Urothelium cell line (cell line): ENCODE measurements at places on chromosomes 16 and 17.

- no peak for DNase-seq
These were observed 20.4 kb upstream of the ADAM11 start for GRCh38 chr17:44738214-44738906.

- no peak for DNase-seq
These were observed 233.2 kb downstream of the PRKCA start for GRCh38 chr17:66535611-66536010.

- no peak for DNase-seq
These were observed 1.2 kb downstream of the NPTX1 start for GRCh38 chr17:80474961-80475909.

GRCh38 chr17:9646546-9646885 lies 1.2 kb downstream of the USP43 start:
- no peak for DNase-seq

DNA sequence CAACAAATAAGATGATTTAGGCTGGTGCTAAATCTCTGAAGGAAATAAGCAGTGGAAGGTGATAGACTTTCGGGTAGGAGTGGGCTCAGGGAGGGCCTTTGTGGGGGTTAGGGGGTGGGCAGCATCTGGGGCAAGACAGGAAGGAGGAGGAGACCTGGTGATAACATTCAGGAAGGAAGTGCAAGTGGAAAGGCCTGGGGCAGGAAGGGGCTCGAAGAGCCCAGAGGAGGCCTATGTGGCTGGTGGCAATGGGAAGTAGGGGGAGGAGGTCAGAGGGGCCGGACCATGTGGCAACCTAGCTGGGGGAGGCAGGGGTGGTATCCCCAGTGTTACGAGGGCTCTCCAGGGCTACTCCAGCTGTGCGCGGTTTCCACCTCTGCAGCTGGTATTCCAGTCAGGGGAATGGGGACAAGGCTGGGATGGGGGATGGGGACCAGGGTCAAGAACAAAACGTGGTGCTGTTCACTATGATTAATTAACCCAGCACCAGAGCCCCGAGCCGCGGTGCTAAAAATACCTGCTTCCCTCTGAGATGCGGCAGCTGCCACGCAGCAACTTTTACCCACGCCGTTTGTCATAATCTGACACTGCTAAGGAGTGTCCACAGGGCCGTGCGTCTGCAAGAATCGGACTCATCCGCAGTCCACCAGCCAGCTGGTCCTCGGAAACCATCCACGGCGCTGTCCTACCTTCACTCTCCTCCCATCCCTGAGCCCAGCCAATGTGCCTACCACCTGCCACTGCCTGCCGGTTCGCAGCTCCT lies 5.2 kb upstream of the CCDC182 start:
- no peak for DNase-seq

- no peak for DNase-seq
These were observed 157.9 kb downstream of the PPM1E start for GRCh38 chr17:58913552-58913951.

GRCh38 chr17:20010099-20010863 lies 1.1 kb downstream of the SPECC1 start:
- peak; percentile 59 for DNase-seq

DNA sequence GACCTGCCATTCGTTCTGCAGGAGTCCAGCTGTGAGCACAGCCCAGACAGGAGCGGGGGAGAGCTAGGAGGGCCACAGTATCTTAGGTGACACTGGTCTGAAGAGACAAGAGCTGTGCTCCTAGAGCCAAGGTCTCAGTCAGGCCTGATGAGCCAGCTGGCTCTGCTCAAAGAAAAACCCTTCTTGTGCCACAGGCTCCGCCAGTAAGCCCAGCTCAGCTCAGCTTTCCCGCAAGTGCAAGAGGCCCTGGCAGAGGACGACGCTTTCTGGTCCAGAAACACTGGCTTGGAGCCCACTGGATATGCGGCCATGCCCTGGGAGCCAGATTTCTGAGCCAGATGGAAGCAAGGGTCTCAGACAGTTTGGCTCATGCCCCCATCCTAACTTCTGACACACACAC lies 23.9 kb downstream of the PEMT start:
- DNase-seq: no peak

GRCh38 chr17:36086791-36087190 lies 3.2 kb downstream of the CCL3 start:
- no peak for DNase-seq

- DNase-seq: no peak
These were observed 34.0 kb downstream of the YPEL2 start for GRCh38 chr17:59365383-59365981.

- DNase-seq: no peak
These were observed 41.6 kb upstream of the TAC4 start for GRCh38 chr17:49889500-49889899.

DNA sequence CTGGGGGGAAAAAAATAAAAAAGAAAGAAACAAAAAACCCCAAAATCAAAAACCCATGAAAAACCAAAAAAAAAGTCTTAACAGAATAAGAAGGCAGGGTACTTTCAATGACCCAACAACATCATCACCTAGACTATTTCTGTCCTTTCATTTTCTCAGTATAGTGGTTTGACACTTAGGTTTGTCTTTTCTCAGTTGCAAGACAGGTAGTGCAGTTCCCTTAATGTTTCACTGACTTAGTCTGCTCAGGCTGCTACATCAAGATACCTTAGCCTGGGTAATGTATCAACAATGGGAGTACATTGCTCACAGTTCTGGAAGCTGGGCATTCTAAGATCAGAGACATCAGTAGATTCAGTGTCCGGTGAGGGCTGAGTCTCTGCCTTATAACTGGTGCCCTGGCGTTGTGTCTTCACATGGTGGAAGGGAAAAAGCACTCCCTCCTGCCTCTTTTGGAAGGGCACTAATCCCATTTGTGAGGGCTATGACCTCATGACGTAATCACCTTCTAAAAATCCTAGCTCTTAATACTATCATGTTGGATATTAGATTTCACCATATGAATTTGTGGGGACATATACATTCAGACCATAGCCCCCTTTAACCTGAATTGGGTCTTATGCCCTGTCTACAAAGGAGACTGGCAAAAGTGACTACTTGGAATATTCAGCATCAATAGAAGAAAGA lies 362.3 kb upstream of the RBFOX1 start:
- DNase-seq: no peak

DNA sequence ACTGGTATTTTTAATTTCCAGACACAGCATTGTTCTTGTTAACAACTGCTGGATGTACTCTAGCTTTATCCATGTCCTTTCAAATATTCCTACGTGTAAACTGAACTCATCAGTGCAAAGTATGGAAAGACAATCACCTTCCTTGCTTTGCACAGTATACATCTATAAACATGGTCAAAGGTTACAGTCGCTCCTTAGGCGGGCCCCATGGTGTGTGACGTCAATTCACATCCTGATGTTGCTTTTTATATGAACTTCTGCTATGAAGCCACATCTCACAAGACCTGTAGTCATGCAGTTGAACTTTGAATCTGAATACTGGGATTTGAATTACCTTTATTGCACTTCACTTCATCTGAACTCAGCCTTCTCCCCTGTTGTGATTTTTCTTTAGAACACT lies 447.6 kb upstream of the PSMD7 start:
- DNase-seq: no peak

- DNase-seq: no peak
These were observed 5.9 kb downstream of the UBALD2 start for GRCh38 chr17:76270770-76271668.

GRCh38 chr16:13931845-13932244 lies 11.9 kb downstream of the ERCC4 start:
- DNase-seq: no peak

- peak; percentile 82 for DNase-seq
These were observed 136.7 kb upstream of the NUDT7 start for GRCh38 chr16:77585379-77586251.

DNA sequence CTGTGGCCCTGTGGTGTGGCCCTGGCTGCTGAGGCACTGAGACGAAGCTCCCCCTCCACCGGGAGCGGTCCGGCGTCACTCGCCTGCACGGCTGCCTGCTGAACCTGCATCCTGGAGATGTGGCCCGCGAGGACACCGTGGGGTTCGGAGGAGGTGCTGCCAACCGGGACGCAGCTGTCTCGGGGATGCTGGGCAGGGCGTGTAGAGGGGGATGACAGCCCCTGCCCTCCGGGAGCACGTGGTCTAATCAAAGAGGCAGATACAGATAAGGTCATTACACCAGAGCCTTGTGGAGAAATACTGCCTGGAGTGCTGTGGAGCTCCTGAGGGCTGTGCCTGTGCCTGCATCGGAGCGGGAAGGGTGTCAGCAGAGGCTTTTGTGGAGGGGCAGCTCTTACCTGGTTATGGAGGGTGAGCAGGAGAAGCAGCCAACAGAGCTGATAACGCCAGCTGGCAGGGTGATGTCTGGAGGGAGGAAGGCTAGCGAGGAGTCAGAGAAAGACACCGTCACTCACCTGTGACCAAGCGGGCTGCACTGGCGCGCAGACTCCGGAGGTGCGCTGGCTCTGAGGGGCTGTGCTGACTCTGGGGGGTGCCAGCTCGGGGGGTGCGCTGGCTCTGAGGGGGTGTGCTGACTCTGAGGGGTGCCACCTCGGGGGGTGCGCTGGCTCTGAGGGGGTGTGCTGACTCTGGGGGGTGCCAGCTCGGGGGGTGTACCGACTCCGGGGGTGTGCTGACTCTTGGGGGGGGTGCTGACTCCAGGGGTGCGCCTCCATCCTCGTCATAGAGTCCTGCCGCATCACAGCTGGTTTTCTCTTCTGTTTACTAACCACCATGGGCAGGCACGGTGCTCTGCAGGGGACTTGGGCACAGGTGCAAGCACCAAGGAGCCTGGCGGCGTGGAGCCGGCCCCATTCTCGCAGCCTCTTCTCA lies 104.7 kb upstream of the CHMP6 start:
- no peak for DNase-seq

DNA sequence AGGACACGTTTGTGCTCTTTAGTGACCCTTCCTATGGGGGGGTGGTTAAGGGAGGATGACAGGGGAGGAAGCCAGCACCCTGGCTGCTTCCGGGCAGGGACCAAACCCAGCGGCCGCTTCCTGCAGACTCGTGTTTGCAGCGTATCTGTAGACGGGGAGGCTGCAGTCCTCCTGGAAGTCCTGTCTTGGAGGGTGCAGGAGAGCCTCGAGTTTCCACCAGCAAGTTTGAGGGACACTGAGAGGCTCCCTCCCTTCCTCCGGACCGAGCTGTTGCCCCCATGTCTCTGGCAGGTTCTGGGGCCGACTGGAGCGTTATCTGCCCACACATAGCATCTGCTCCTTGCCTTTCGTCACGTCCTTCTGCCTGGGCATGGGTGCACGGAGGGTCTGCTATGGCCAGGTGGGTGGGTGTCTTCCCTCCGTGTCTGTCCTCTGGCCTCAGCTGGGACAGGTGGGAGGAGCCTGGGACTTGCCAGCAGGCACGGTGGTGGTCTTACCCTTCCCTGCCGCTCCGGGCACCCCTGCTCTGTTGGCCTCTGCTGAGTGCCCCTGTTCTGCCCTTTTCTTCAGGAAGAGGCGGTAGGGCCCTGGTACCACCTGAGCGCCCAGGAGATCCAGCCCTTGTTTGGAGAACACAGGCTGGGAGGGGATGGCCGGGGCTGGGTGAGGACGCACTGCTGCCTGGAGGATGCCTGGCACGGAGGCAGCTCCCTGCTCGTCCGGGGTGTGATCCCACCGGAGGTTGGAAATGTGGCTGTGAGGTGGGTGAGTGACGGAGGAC lies 8.8 kb downstream of the ENGASE start:
- no peak for DNase-seq

GRCh38 chr16:77789085-77790008 lies 983 bp downstream of the VAT1L start:
- DNase-seq: peak; percentile 27

- no peak for DNase-seq
These were observed 11.8 kb downstream of the DLX4 start for GRCh38 chr17:49980703-49981197.

DNA sequence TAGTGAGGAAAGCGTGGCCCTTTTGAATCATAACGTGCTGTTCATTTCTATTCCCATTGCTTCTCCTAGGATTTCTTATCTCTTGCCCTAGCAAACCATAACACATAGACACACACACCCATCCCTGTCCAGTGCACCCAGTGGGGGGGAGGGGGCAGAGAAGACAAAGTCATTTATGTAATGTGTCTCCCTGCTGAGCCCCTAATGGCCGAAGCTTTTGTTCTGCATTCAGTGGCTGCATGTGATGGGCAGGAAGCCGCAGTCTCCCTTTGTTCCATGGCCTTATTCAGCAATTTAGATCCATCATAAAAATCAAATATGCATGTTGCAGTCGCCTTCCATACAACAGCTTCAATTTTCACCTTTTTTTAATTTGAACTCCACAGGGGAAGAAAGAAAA lies 325.4 kb downstream of the ZFHX3 start:
- no peak for DNase-seq

GRCh38 chr16:85969591-85969990 lies 70.6 kb downstream of the IRF8 start:
- peak; percentile 28 for DNase-seq

- DNase-seq: no peak
These were observed 10.4 kb downstream of the GPATCH8 start for GRCh38 chr17:44492706-44493272.

DNA sequence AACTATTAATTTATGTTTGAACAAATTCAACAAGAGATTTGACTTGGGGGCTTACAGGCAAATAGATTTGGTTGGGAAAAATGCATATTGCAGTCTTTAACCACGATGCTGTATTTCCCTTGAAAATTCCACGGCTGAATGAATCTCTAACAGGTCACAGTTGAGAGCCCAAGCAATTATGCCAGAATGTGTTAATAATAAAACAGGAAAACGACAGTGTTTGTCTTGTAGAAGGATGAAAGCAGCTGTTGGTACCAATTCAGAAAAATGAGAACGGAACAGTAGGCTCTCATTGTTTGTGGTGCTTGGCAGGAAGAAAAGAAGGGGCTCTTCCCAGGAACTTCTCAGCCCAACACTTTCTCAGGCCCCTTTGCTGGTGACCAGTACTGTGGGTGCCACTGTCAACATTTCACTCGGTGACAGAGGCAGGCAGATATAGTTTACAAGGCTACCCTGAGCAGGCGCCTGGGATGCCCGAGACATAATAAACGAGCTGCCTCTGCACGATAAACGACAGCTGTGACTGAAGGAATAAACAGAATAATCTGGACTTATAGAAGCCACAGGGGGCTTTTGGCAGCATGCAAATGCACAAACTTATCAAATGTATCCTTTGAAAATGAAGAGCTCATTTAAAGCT lies 387.1 kb downstream of the HS3ST4 start:
- DNase-seq: no peak

GRCh38 chr16:72240466-72240865 lies 68.5 kb upstream of the PMFBP1 start:
- no peak for DNase-seq

DNA sequence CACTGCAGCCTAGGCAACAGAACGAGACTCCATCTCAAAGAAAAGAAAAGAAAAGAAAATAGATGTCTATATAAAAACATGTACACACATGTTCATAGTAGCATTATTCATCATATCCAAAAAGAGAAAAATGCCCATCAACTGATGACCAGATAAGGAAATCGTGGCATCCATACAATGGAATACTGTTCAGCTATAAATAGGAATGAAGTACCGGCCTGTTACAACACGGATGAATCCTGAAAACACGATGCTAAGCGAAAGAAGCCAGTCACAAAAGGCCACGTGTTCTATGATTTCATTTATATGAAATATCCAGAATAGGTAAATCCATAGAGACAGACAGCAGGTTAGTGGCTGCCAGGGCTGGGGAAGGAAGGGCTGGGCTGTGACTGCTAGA lies 65.8 kb downstream of the TBC1D16 start:
- DNase-seq: no peak

GRCh38 chr16:72845322-72846020 lies 202.5 kb downstream of the ZFHX3 start:
- no peak for DNase-seq
